ENCODE measurements at places on chromosomes 11 and 22.

DNA sequence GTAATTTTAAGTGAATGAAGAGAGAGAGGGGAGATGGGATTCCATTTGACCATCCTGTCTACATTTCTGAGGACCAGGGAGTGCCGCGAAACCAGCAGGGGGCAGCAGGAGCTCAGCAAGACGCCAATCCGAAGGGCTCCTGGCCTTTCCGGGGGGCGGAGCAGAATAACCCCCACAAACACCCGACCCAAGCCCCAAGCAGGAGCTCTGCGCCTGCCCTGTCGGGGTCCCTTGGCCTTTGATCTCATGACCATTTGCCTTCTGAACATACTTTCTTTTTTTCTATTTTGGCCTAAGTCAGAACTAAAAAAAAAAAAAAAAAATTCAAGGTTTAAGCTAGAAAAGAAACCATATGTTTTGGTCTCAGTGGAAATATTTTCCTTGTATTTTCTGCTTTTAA, 21.9 kb upstream of the SCN2B start:
- no peak for DNase-seq

GRCh38 chr11:44862558-44863101, 88.1 kb downstream of the TP53I11 start:
- no peak for DNase-seq

- no peak for DNase-seq
Observed at GRCh38 chr22:24304062-24304675, 33.5 kb downstream of the SPECC1L start.

- DNase-seq, result no peak
Observed at GRCh38 chr22:46996595-46997310, 234.3 kb downstream of the TBC1D22A start.

GRCh38 chr22:46851311-46851710, 88.9 kb downstream of the TBC1D22A start:
- no peak for DNase-seq
